ENCODE measurements at places on chromosomes 5 and 9.

GRCh38 chr9:75448281-75448680 lies 360.0 kb downstream of the OSTF1 start:
- no peak for DNase-seq

GRCh38 chr9:37565661-37566618 lies 10.2 kb downstream of the FBXO10 start:
- no peak for DNase-seq

DNA sequence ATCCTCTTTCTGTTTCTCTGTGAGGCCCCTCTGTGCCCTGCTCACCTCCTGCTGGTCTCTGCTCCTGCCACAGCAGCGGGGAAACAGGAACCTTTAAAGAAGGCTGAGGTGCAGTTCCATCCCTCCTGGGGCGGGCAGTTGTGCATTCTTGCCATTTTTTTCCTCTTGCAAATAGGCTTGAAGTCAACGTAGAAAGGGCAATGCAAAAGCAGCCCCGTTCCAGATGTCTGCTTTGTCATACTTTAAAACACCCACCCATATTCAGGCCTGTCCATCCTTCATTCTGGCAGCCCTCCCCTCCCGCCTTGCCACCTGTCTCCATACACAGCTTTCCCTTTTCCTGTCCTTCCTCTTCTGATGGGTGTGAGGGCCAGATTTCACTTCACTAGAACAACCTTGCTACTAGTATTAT lies 65.4 kb upstream of the KLF9 start:
- DNase-seq: peak; percentile 31

GRCh38 chr5:135158982-135159381 lies 125.0 kb upstream of the PITX1 start:
- no peak for DNase-seq

DNA sequence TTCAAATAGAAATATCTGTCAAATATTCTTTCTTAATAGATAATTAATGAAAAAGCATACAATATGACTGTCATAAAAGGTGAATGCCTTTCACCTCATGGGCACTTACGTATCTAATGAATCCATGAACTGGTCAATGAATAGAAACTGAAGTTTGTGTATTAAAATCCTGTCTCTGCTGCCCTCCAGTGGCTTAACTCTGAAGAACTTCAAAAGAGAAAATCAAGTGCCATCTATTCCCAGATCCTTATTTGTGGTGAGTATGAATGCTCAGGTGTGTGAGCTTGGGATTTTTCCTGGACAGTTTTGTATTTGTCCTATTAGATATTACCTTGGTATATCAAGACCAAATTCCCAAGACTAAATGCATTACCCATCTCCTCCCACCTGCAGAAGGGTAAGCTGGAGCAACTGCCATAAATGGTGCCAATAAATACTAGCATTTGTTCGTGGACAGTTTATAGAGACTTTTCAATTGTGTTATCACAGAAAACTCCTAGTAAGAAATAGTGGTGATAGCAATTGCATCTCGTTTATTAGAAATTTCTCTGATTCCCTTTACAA lies 44.0 kb upstream of the SVEP1 start:
- DNase-seq: peak; percentile 16

GRCh38 chr9:26955222-26955903 lies 849 bp upstream of the IFT74 start:
- DNase-seq: no peak

- no peak for DNase-seq
Observed at GRCh38 chr5:88867638-88868037, 15.3 kb downstream of the MEF2C start.

DNA sequence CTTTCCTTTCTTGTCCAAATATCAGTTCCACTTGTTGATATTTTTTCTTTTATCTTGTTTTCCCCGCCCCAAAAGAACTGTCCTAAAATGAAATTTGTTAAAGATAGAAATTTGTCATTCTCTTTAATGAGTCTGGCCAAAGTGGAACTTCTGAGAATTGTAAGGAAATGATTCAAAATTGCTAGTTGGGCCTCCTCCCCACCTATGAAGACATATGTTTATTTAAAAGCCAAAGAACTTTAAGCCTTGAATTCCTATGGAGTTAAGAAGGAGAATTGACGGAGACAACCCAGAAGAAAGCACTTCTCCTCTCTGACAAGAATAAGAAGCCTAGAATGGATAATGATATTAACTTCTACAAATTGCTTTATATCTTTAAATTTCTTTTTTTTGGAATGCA lies 59.1 kb upstream of the ALDH1A1 start:
- DNase-seq: no peak

DNA sequence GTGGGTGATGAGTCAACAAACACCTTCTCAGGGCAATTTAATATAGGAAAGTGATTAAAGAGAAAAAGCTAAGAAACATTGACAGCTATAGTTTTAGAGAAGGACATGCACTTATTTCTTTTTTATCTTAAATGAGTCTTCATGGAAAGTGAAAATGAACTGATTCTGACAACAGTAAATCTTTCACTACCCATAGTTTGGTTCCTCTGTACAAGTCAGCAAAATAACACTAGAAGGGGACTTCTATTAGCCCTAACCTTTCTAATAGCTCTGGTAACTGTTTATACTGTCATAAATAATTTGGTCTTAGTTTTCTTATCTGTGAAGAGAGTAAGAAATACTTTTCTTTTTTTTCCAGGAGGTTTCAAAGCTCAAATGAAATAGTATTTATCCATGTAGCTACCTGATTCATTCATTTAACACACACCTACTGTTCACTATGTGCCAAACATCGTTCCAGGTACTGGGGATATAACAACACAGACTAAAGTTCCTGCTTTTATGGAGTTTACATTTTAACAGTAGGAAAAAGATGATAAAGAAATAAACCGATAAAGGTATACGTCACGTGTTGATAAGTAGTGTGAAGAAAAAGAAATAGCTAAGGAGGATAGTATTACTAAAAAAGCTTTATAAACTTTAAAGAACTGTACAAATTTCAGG lies 148.2 kb downstream of the PCSK1 start:
- DNase-seq: no peak

GRCh38 chr9:124660341-124660801 lies 110.7 kb downstream of the NR6A1 start:
- peak; percentile 49 for DNase-seq

GRCh38 chr5:140041099-140041491 lies 2.0 kb downstream of the NRG2 start:
- DNase-seq: no peak

GRCh38 chr5:22050931-22051330 lies 802.2 kb downstream of the CDH12 start:
- no peak for DNase-seq

DNA sequence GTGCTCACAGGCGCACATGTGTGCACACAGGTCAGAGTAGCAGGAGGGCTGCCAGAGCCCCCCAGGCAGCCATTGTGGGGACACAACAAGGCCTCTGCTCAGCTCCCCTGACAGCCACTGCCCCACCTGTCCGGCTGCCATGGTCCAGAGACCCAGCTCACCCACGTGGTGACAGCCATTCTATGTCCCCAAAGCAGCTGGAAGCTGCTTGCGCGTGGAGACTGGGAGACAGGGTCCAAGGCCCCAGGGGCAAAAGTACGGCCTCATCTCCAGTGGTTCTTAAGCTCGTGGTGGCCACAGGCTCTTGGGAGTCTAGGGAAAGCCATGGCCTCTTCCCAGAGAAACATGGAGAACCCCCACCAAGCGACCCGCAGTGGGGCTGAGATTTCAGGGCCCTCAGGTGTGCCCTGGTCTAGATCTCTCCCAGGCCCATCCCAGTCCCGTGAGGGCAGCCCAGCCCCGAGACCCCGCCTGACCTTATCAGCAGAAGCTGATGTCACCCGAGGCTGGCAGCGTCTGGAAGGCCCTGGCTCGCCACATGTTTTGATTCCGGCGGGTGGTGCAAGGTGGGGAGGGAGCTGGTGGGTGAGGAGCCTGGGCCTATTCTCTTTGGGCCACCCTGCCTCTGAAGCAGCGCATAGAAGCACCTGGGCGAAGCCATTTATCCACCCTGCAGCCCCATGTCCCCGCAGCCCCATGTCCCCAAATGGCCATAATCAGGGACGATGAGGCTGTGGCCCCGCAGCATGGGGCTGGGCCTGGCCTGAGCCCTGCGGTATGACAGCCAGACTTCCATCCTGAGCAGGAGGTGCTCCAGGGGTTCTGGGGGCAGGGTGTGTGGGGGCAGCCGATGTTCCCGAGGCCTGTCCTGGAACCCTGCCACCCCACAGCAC lies 31.7 kb downstream of the GLT6D1 start:
- DNase-seq: no peak

DNA sequence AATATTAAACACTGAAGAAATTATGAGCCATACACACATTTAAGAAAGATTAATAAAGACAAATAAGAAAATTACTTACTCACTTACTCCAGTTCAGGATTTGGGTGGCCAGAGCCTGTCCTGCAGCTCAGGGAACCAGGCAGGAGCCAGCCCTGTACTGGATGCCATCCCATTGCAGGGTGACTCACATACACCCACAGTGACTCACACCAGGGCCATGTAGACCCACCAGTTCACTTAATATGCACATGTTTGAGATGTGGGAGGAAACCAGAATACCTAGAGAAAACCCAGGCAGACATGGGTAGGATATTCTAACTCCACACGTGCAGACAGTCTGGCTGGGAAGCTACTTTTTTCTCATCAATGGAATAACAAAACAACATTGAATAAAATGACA lies 49.6 kb upstream of the ADRB2 start:
- no peak for DNase-seq

GRCh38 chr5:45029553-45029952 lies 220.8 kb downstream of the MRPS30 start:
- no peak for DNase-seq

DNA sequence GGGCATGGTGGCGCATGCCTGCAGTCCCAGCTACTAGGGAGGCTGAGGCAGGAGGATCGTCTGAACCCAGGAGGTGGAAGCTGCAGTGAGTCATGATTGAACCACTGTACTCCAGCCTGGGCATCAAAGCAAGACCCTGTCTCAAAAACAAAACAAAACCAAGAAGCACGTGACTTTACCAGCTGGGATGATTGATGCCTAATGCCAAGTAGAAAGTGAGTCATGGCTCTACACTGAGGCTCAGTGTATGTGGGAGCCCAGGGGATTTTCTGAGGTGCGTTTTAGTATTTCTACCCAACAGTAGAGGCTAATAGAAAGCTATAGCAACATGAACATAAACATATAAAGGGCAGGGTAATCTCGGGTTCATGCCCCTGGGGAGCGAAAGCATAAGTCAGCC lies 13.9 kb upstream of the BRD3OS start:
- no peak for DNase-seq

- DNase-seq: no peak
Observed at GRCh38 chr5:56763711-56764466, 51.5 kb upstream of the MAP3K1 start.

GRCh38 chr5:101728933-101729332 lies 567.2 kb downstream of the SLCO4C1 start:
- DNase-seq: no peak

GRCh38 chr5:177312649-177313181 lies 1.0 kb upstream of the MXD3 start:
- no peak for DNase-seq

DNA sequence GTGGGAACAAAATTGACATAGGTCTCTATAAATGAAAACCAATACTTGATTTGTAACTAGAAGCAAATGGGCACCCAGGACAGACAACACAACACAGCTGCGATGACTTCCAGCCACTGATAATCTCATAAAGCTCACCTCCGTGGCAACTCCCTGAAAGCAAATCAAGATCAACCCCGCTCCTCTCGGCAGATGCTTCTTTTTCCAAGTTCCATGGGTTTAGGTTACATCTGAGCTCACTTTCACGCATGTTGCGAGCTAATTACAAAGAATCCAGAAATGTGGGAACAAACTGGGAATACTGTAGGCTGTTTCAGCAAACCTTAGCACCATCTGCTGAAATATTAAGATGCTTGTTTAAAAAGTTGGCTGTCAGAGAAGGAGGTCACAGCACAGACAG lies 153.9 kb downstream of the ELAVL2 start:
- DNase-seq: peak; percentile 30

GRCh38 chr9:36976371-36977030 lies 57.6 kb downstream of the PAX5 start:
- peak; percentile 81 for DNase-seq

GRCh38 chr9:102035929-102036328 lies 297.5 kb upstream of the GRIN3A start:
- no peak for DNase-seq

GRCh38 chr5:88883059-88883835 lies at the start of gene MEF2C:
MEF2C (minus strand) TSS chr5:88883184; CDS start chr5:88823788, 59,396 bp downstream.
- peak; percentile 53 for DNase-seq

- DNase-seq: peak; percentile 86
Observed at GRCh38 chr9:98429613-98430012, 174.2 kb upstream of the TBC1D2 start.

- DNase-seq: no peak
Observed at GRCh38 chr5:54882101-54882500, 103.3 kb downstream of the ESM1 start.

GRCh38 chr9:1514776-1515363 lies 464.7 kb downstream of the DMRT2 start:
- no peak for DNase-seq

GRCh38 chr5:168348084-168348414 lies 56.6 kb downstream of the WWC1 start:
- DNase-seq: no peak

DNA sequence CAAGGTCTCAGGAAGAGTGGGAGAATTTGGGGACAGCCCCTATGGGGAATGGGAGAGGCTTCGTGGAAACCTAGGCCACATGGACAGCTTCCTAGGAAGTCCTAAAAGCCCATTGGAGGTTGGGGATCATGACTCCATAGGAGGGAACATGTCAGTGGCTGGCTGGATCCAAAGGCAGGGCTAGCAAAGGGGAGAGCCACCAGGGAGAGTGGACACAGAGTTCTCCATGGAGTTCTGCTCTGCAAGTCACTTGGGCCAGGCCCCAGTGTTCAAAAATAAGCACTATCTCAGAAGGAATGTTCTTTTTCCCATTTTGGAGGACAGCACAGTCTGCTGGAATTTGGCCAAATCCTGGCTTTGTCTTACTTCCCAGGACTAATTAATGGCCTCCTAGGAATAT lies 140.6 kb upstream of the RAD23B start:
- DNase-seq: no peak
